ENCODE measurements at places on chromosomes 1 and 21. TPM values are rescaled to one million over a fixed set of nuclear protein-coding genes. Genes with fewer than 3 reads are reported as not detected.
A peak's percentile ranks its signal among the peaks of the same experiment; 100 is the strongest.

GRCh38 chr1:50098591-50099021, 10.1 kb upstream of the ELAVL4 start:
- DNase-seq: no peak
- no peaks in the 10 kb centered on the region for H3K27me3 ChIP-seq
- H3K27ac ChIP-seq: no peak overlapping the region
- H3K36me3 ChIP-seq: no peaks in the 10 kb centered on the region
- H3K4me1 ChIP-seq: no peaks in the 10 kb centered on the region

- no peak overlapping the region for H3K27ac ChIP-seq
- DNase-seq: no peak
- H3K4me3 ChIP-seq: no peak overlapping the region
- no peaks in the 10 kb centered on the region for H3K36me3 ChIP-seq
Measured at GRCh38 chr1:9097947-9098705, 28.7 kb upstream of the SLC2A5 start.

GRCh38 chr1:3695326-3696217, 43.3 kb downstream of the TP73 start:
- no peaks in the 10 kb centered on the region for H3K36me3 ChIP-seq
- no peaks in the 10 kb centered on the region for H3K27me3 ChIP-seq
- no peak overlapping the region for H3K4me3 ChIP-seq
- DNase-seq: no peak
- H3K4me1 ChIP-seq: peaks cover 10% of the 10 kb centered on the region

- no peaks in the 10 kb centered on the region for H3K36me3 ChIP-seq
- peaks cover under 1% of the 10 kb centered on the region for H3K4me1 ChIP-seq
- no peak for DNase-seq
- H3K4me3 ChIP-seq: no peak overlapping the region
- H3K27me3 ChIP-seq: peaks cover 52% of the 10 kb centered on the region
- no peak overlapping the region for H3K27ac ChIP-seq
Measured at GRCh38 chr1:30846587-30846986, 62.0 kb downstream of the SDC3 start.

Gene TFAP2E
- polyA plus RNA-seq: 0.77 TPM

Gene SLC45A1
- not detected for polyA plus RNA-seq

DNA sequence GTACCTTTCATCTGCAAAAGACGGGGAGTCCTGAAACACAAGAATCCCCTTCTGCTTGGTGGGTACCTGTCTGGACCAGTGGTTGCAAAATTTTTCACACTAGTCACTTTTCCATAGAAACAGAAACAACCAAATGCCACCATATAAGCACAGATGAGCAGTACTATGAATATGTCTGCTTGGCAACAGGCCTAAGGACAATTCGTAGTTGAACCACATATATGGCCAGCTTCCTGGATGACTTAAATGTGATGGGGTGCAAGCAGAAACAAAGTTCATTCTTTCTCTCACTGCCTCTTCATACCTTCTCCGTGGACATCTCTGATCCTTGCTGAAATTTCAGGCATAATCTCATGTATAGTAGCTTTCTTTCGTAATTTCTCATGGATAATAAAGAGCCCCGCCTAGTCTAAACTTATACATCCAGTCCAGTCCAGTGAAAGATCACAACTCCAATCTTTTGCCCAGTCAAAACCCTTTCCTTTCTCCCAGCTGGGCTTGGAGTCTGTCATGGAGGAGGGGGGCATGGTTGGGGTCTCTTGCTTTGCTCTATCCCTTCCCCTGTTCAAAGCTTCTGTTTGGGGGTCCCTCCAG, 7.0 kb downstream of the FCAMR start:
- no peak overlapping the region for H3K4me3 ChIP-seq
- H3K36me3 ChIP-seq: no peaks in the 10 kb centered on the region
- H3K4me1 ChIP-seq: peaks cover 48% of the 10 kb centered on the region

- no peak overlapping the region for H3K4me3 ChIP-seq
- no peak for DNase-seq
- H3K4me1 ChIP-seq: peaks cover 7% of the 10 kb centered on the region
- no peak overlapping the region for H3K27ac ChIP-seq
- no peaks in the 10 kb centered on the region for H3K27me3 ChIP-seq
Measured at GRCh38 chr1:21828506-21829210, 16.6 kb downstream of the LDLRAD2 start.

GRCh38 chr1:60746278-60746791, 336.0 kb upstream of the NFIA start:
- H3K27me3 ChIP-seq: no peaks in the 10 kb centered on the region
- H3K4me3 ChIP-seq: no peak overlapping the region
- no peaks in the 10 kb centered on the region for H3K36me3 ChIP-seq

Gene JAM2
- polyA plus RNA-seq: not detected

GRCh38 chr21:32545948-32546441, 39.3 kb downstream of the TCP10L start:
- H3K4me1 ChIP-seq: no peaks in the 10 kb centered on the region
- H3K27me3 ChIP-seq: no peaks in the 10 kb centered on the region
- H3K27ac ChIP-seq: no peak overlapping the region
- no peak overlapping the region for H3K4me3 ChIP-seq

- H3K36me3 ChIP-seq: no peaks in the 10 kb centered on the region
- DNase-seq: peak; percentile 18
- no peaks in the 10 kb centered on the region for H3K27me3 ChIP-seq
- H3K4me1 ChIP-seq: peaks cover 27% of the 10 kb centered on the region
- peak overlapping the region; percentile 33 for H3K4me3 ChIP-seq
Measured at GRCh38 chr1:245501633-245502032, 346.8 kb downstream of the KIF26B start.

GRCh38 chr1:103256490-103256889, 148.2 kb upstream of the COL11A1 start:
- no peak overlapping the region for H3K4me3 ChIP-seq
- no peak overlapping the region for H3K27ac ChIP-seq
- no peaks in the 10 kb centered on the region for H3K36me3 ChIP-seq
- no peaks in the 10 kb centered on the region for H3K4me1 ChIP-seq
- DNase-seq: no peak

DNA sequence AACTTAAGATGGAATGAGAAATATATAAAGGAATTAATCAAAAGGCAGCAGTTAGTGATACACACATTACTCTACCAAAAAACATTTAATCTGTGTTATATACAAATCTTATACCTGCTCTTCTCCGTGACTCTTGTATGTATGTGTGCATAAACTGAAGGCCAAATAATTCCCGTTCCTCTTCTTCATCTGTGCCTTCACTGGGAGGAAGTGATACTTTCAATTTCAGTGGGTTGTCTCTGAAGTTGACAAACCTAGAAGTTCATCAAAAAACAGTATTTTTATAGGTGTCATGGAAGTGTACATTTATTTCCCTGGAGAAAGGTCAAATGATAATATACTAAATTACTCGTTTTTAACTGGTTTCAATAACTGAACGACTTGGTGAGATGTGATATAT, 19.3 kb downstream of the TRMT13 start:
- H3K36me3 ChIP-seq: peaks cover 24% of the 10 kb centered on the region
- H3K27ac ChIP-seq: peak overlapping the region; percentile 36
- peak; percentile 12 for DNase-seq
- peaks cover 13% of the 10 kb centered on the region for H3K4me1 ChIP-seq
- H3K4me3 ChIP-seq: no peak overlapping the region
- H3K27me3 ChIP-seq: no peaks in the 10 kb centered on the region

- no peaks in the 10 kb centered on the region for H3K36me3 ChIP-seq
- no peaks in the 10 kb centered on the region for H3K4me1 ChIP-seq
- no peak overlapping the region for H3K27ac ChIP-seq
Measured at GRCh38 chr1:231084353-231084752, 44.3 kb upstream of the FAM89A start.

Gene WNT4
- not detected for polyA plus RNA-seq

Gene GOLT1A
- not detected for polyA plus RNA-seq

DNA sequence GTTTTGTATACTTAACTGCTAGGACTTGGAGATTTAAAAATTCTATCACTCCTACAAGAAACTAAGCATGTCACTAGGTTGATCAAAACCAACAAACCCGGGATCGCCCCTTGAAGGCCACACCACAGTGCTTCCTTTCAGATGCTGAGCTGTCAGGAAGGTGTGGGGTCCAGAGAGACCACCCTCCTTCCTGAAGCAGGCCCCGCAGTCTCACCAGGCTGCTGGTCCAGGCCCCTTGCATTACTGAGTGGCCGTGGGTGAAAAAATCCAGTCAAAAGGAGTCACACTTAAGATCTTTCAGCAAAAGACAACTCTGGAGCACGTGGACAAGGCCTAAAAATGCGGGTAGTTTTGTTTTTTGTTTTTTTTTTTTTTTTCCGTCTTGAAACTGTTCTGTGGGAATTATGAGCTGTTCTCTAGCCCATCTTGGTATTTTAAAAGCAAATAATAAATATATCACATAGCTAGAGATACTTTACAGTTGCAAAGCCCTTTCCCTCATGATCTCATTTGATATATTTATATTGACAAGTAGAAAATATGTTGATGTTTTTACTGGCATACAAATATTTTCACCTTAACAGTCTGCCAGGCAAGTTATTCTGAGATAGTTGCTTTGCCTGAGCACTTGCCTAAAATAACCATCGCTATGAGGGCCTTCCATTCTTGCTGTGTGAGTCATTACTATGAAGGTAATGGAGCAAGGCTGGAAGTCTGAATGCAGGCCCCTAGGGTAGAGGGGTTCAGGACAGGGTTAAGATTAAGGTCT, 73.1 kb upstream of the EDEM3 start:
- H3K4me1 ChIP-seq: peaks cover 35% of the 10 kb centered on the region
- peaks cover 18% of the 10 kb centered on the region for H3K36me3 ChIP-seq
- H3K27ac ChIP-seq: no peak overlapping the region
- no peaks in the 10 kb centered on the region for H3K27me3 ChIP-seq
- no peak overlapping the region for H3K4me3 ChIP-seq

Gene MATN1
- not detected for polyA plus RNA-seq

DNA sequence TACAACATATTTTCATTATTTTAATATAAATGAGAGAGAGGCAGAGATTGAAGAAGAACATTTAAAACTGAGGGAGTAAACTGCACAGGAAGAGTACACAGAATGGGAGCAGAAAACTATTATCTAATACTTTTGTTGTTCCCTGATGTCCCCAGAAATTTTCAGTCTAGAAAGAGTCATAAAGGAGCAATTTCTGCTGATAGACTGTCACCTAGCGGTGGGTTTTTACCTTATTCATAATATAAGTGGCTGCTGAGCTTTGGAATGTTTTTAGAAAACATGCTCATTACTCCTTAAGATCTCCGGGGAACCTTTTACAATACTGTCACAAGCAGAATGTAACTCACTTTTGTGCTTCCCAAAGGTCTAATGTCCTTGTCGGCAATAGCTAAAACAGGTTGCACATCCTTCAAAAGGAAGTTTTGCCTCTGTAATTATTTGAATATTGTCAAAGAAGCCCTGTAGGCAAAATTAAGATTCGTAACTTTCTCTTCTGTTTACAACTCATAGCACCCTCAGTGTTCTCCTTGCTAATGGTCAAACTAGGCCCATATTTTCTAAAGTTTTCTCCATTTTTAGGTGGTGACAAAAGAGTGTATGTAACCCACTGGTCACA, 4.9 kb upstream of the NPL start:
- peaks cover 11% of the 10 kb centered on the region for H3K27me3 ChIP-seq
- DNase-seq: peak; percentile 61
- no peak overlapping the region for H3K27ac ChIP-seq
- no peaks in the 10 kb centered on the region for H3K36me3 ChIP-seq

DNA sequence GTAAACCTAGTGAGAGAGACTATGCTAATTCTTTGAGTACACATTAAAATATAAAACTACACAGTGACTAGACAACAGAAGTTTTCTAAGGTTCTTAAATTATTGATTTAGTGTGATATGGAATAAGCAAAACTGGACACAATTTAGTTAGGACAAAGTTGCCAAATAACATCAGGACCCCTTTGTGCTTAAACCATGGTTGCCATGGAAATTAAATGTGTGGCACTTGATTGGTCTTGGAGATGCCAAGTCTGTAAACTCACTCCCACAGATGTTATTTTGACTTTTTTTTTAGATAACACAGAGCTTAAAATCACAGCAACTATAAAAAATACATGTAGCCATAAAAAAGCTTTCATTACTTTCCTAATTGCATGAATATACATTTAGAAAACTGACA, 234.6 kb downstream of the BRINP3 start:
- H3K4me3 ChIP-seq: no peak overlapping the region
- no peaks in the 10 kb centered on the region for H3K27me3 ChIP-seq
- no peaks in the 10 kb centered on the region for H3K36me3 ChIP-seq
- no peak for DNase-seq

Gene MXRA8
- not detected for polyA plus RNA-seq

DNA sequence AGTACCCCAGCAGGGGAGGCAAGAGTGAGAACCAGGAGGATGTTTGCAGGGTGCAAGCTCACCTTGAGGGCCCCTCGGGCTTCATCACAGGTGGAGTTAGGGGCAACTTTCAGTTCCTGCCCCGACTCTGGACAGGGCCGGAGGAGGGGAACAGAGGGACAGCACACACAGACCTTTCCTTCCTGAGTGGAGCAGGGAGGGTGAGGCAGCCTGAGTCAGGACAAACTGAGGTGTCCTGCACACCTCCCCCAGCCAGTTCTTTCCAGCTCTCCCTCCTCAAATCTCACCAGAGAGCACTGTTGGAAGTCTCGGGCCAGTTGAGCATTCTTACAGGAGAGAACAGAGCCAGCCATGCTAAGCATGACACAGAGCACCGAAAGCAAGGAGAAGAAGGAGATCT, 1.5 kb downstream of the ENTREP3 start:
- no peak overlapping the region for H3K4me3 ChIP-seq
- H3K36me3 ChIP-seq: peaks cover 18% of the 10 kb centered on the region
- peaks cover 39% of the 10 kb centered on the region for H3K4me1 ChIP-seq
- H3K27me3 ChIP-seq: no peaks in the 10 kb centered on the region
- DNase-seq: no peak
- H3K27ac ChIP-seq: no peak overlapping the region

DNA sequence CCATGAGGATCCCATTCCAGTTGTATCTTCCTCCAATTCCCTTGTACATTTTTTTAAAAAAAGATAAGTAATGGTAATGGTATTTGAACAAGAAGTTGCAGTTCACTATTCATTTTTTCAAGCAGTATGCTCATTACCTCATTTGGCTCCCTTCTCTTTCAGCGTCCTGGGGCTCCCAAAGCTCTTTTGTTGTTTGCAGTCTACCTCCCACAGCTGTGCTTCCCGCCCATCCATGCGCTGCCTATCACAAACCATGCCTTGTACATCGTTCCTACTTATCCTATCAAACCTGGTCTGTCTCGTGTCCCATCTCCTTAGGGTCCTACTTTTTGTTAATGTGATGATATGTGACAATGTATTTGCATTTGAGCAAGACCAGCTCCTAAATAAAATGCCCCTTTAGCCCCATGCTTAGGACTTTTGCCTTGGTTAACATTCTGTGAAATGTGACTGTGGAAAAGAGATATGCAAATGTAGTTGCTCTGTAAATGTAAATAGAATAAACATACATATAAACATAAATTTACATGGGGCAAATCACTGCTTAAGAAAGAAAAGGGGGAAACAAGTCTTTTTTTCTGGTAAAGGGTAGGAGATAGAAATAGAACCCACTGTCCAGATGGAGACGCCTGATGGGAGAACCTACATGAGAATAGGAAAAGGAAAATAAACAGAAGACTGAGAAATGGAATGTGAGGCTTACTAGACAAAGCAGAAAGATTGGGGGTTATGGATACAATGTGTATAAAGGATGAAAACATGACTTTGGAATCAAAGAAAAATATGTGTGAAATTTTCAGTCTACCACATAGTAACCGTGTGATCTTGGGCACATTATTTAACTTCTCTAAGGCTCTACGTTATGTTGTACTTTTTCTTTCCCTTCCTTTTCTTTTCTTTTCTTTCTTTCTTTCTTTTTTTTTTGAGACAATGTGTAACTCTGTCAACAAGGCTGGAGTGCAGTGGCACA, 59.8 kb upstream of the PLXNA2 start:
- no peaks in the 10 kb centered on the region for H3K4me1 ChIP-seq
- H3K4me3 ChIP-seq: no peak overlapping the region
- H3K27ac ChIP-seq: no peak overlapping the region
- H3K27me3 ChIP-seq: no peaks in the 10 kb centered on the region
- no peaks in the 10 kb centered on the region for H3K36me3 ChIP-seq
- DNase-seq: no peak

All from CD14-positive monocyte (primary cell).